ENCODE measurements at places on chromosomes 11 and 22.

DNA sequence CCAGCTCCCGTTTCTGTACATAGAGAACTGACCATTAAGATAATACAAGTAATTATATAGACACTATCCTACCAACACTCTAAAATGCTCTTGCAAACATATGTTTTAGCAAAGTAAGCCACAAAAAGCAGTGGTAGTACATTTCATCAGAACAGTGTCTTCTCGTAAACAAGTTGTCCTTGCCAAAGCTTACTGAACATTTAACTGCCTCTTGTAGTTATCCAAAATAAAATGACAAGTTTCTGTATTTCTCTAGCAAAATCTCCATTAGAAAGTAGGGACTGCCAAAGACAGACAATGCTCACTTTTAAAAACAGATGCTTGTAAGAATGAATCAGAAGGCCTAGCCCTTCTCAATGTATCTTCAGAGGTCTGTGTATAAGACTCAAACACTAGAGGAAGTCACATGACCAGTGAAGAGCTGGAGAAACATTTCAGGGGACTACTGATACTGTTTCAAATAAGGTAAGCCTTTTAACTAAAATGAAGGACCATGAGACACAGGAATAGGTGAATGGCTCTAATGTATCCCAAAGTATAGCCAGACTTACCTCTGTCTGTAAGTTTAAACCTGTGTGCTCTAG lies 7.8 kb upstream of the ZC3H12C start:
- DNase-seq, result no peak

- no peak for DNase-seq
Observed at GRCh38 chr22:49048591-49048990, 779.1 kb downstream of the BRD1 start.

- no peak for DNase-seq
Observed at GRCh38 chr11:112050721-112051120, 23.1 kb downstream of the PIH1D2 start.

- DNase-seq, result no peak
Observed at GRCh38 chr22:32044913-32045312, 1.9 kb downstream of the SLC5A1 start.

DNA sequence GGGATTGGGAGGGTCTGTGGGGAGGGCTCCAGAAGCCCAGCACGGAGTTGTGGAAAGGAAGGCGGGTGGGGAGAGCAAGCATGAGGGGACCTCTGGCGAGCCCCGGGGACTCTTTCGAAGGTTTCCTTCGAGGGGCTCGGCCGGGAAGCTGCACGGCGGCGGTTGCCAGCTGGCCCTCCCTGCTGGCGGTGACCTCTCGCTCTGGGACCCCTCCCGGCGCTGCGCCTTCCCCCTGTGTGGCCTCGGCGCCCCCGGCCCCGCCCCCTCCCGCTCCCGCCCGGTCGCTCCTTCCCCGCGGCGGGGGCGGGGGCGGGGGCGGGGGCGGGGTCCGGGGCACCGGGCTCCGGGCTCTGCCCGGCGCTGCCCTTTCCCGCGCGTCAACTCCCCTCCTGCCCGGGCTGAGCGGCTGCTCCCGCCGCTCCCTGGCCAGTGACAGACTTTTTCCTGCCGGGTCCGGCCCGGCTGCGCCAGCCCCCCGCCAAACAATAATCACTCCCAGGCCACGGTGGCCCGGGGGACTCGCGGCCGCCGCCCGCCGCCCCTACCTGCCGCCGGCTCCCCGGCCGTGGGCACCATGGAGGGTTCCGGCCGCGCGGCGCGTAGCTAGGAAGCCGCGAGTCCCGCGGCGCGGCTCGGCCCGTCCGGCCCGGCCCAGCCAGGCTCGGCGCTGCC lies 941 bp downstream of the CLCF1 start:
- DNase-seq, result no peak

DNA sequence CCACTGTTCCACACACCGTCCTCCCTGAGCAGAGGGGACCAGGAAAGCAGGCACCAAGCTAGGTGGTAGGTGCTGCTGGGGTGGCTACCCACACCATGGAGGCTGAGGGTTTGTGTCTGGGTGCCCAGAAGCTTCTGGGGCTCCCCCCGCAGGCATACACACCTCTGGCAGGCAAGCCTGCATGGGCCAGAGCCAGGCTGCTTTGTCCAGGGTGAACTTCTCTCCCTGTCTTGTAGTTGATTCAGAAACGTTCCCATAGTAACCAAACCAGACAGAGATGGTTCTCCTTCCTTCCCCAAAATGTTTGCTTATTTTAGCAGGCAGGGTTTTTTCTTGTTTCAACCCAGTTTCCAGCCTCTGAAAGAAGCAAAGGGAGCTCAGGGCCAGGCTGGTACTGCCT lies 40.9 kb upstream of the SUSD2 start:
- no peak for DNase-seq

DNA sequence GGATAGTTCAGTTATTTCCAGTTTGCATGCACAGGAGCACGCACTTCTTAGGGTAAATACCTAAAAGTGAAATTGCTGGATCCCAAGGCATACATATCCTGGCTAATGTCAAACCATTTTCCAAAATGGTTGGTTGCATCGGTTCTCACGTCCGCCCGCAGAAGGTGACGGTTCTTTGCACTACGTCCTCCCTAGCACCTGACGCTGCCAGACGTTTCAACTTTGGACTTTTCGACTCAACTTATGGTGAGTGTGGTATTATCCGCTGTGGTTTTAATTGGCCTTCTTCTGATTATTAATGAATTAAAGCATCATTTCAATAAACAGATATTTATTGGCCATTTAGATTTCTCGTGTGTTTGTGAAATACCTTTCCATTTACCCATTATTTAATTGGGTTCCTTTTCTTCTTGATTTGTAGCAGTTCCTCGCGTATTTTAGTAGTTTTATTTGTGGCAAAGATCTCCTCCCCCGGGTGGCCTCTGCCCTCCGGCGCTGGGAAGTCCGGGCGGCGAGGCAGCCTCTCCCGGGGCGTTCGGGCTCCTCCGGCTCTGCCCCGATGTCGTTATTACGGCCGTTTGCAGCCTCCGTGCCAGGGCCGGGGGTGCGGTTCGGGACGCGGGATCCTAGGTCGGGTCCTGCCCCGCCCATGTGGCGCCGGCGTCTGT lies at the start of gene JHY:
Gene JHY (plus strand): TSS at position 571 of the 668 bp plus-strand sequence. CDS start 3,091 bp downstream, outside the sequence.
- DNase-seq, result no peak

DNA sequence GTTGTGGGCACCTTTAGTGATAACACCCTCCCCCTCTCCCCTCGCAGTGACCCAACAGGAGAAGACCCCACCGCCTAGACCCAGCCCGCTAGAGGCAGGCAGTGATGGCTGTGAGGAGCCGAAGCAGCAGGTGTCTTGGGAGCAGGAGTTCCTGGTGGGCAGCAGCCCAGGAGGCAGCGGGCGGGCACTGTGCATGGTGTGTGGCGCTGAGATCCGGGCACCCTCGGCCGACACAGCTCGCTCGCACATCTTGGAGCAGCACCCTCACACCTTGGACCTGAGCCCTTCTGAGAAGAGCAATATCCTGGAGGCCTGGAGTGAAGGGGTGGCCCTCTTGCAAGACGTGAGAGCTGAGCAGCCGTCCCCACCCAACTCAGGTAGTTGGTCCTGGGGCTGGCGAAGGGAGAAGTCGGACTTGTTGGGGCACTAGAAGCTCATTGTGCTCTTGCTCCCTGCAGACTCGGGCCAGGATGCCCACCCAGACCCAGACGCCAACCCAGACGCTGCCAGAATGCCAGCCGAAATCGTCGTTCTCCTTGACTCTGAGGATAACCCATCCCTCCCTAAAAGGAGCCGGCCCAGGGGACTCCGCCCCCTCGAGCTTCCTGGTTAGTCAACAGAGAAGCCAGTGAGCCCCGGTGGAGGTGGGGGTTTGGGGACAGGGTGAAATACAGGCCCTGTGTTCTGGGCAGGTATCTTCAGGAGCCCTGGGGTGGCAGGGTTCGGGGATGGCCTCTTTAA lies 4.7 kb downstream of the SPINDOC start:
- DNase-seq, result no peak

- peak; percentile 56 for DNase-seq
Observed at GRCh38 chr11:32531528-32531927, 52.1 kb upstream of the EIF3M start.

GRCh38 chr11:11780858-11781257 lies 60.9 kb upstream of the USP47 start:
- no peak for DNase-seq

- DNase-seq, result no peak
Observed at GRCh38 chr11:6110011-6110410, 2.5 kb downstream of the OR56B4 start.

DNA sequence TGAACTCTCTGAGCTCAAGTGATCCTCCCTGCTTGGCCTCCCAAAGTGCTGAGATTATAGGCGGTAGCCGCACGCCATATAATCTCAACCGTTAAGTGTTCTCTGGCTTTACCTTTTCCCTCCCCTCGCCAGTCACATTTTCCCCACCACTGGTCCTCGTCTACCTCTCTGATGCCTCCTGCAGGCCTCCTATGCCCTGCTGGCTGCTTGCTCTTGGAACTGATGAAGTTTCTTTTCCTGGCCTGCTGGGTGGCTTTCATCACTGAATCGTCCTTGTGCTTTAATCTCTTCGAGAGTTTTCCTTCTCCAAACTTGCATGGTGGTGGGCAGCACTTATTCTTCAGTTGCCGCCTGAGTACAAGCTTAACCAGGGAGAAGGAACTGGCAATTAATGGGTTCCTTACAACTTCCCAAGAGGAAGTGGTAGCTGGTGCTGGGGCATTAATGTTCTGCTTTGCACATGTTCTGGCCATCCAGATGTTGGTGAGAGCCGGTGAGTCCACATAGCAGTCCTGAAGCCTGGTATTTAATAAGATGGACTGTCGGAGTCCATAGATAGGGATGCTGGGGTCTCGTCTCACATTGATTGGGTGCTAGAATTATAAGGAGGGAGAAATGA lies 1.3 kb downstream of the C22orf31 start:
- DNase-seq, result no peak

- DNase-seq, result no peak
Observed at GRCh38 chr11:71191201-71191600, 61.2 kb downstream of the SHANK2 start.

- no peak for DNase-seq
Observed at GRCh38 chr22:49106842-49107152, 720.9 kb downstream of the BRD1 start.

DNA sequence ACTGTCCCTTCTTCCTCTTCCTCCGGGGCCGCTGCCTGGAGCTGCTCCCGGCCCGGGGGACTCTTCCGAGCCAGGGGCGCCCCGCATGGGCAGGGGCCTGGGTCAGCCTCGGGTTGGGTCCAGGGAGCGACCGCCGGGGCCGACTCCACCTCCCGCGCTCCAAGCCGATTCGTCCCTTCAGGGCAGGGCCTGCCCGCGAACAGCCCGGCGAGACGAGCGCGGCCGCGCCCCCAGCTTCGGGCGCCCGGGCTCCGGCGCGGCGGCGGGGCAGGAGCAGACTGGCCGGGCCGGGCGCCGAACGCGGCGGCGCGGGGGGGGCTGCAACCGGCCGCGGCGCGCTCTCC lies at the start of gene LARGE1:
Gene LARGE1 (minus strand): TSS at position 280 of the 344 bp plus-strand sequence.
- no peak for DNase-seq
